GM13976 (cell line): ENCODE measurements at places on chromosomes 7 and 10.

GRCh38 chr10:16408379-16408778 lies 28.4 kb upstream of the PTER start:
- no peak for DNase-seq

DNA sequence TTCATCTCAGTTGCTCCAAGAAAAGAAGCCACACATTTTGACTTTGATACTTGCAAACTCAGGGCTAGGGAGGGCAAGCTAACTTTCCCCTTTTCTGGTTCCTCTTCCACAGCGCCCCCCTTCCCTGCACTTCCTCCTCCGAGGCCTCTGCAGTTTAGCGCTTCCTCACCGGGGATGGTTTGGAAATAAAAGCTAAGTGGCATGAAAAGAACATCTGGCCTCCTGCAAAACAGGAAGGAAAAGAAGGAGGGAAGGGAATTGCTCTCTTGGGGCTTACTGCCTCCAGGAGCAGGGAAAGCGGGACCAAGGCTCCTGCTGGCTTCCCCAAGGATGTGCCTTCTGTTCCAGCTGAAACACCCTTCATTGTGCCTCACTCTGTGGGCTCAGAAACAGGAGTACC lies 42.3 kb downstream of the PRKCQ start:
- no peak for DNase-seq

DNA sequence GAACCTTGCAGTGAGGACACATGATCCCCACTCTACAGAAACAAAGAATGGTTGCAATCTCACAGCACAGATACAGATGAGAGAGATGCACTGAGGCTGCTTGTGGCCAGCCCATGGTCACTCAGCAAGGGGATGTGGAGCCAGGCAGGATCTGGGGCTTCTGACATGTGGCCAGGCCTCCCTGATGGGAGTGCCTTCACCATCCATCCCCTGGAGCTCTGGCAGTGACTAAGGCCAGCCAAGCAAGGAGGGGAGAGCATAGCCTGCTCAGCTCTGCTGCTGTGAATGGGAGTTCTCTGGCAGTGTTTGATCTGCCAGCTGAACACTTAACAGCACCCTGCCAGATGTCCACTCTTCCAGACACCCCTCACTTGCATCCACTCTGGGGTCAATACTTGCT lies 19.8 kb downstream of the C10orf71 start:
- no peak for DNase-seq

GRCh38 chr7:137135654-137136350 lies 207.7 kb downstream of the PTN start:
- no peak for DNase-seq

GRCh38 chr10:62587011-62587410 lies 212.8 kb downstream of the ZNF365 start:
- no peak for DNase-seq

GRCh38 chr10:130190737-130191115 lies 54.5 kb downstream of the GLRX3 start:
- no peak for DNase-seq

- DNase-seq, result no peak
These were observed 9.5 kb upstream of the INTS1 start for GRCh38 chr7:1513657-1514095.

DNA sequence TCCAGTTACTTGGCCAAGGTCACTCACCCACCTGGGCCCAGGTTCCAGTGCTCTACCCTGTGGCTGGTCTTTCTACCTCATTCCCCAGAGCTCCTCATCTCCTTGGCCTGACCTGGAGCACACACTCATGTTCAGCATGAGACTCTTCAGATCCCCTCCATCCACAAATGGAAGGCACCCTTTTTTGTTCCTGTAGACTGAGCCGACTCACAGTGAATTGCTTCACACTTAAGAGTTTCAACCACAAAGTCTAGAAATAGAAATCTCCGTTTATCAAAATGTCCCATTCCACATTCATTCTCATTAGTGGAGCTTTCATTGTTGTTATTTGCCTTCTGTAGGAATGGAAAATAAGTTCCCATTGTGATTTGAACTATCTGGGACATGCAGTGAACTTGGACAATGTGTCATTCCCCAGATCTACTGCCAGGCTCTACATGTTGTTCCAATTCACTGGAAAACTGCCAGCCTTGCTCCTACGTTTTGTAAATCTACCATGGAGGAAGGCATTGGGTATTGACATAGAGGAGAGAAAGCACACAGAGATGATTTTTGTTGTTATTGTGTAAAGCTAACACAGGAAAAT lies 125.3 kb upstream of the CELF2 start:
- no peak for DNase-seq

GRCh38 chr7:139696552-139696951 lies 81.2 kb downstream of the HIPK2 start:
- peak; percentile 77 for DNase-seq

DNA sequence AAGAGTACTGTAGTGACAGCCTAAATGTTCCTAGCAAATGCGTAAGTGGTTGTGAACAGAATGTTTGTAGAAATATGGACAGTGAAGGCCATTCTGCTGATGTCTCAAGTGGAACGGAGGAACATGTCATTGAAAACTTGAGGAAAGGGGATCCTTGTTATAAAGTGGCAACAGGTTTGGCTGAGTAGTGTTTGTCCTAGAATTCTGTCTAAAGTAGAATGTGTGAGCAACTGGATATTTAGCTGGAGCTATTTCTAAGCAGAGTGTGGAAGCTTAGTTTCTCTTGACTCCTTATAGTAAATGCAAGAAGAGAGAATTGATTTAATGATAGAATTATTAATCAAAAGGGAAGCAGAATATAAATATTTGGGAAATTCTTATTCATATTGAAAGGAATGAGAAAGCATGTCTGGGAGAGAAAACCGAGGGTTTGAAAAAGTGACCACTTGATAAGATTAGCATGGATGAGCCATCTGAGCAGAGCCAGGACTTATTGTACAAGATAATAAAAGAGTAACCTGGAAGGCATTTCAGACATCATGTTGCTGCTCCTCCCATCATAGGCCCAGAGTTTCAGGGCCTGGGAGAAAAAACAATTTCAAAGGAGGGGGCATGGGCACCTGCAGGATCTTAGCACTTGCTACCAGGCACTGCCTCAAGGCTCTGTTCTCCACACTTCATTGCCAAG lies 276.1 kb downstream of the BMPER start:
- DNase-seq, result no peak

GRCh38 chr10:45580371-45581215 lies 92.0 kb downstream of the ZFAND4 start:
- DNase-seq, result peak; percentile 37

- peak; percentile 59 for DNase-seq
These were observed 30.2 kb upstream of the EZH2 start for GRCh38 chr7:148914208-148914777.

DNA sequence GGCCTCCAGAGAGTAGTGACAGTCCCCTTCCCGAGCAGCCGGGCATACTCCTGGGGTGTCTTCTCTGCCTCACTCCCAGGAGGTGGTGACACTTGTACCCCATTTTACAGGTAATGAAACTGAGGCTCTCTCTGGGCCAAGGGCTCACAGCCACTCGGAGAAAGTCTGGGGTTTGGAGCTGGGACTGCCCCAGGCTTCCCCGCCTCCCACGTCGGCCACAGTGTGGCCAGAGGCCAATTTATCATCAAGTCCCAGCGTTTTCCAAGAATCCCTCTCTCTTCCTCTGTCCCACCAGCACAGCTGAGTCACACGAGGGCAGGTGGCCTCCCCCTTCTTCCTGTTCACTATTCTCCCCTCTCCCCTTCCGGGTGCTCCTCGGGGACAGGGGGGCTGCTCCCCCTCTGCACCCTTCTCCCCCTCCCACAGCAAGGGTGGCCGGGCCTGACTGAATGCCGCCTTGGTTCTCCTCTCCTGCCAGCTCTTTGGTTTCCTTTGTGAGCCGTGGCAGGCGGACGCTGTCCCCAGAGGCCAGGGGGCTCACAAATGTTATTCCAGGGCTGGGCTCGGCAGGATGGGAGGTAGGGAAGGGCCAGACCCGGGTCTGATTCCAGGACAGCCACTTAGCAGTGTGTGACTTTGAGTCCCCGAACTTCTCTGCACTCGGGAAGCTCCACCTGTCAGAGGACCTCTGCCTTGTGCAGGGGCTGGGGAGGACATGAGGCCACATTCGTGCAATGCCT lies 17.7 kb downstream of the CLIP2 start:
- DNase-seq, result peak; percentile 71

DNA sequence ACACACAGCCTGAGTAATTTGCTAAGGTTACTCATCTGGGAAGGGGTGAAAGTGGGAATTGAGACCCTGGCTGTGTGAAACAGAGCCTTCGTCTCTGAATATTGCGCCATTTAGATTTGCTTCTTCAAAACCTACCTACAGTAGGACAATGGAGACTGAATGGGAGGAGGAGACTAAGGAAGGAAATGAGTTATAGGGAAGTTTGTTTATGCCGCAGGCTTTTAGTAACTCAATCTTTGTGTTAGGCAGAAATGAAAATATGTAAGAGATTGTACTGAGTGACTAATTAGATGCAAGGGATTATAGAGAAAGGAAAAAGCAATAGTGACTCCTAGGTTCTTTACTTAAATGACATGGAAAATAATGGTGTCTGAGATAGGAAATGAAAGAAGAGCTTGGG lies 80.2 kb downstream of the KCND2 start:
- no peak for DNase-seq

GRCh38 chr10:103929381-103929921 lies 11.5 kb upstream of the STN1 start:
- DNase-seq, result no peak

DNA sequence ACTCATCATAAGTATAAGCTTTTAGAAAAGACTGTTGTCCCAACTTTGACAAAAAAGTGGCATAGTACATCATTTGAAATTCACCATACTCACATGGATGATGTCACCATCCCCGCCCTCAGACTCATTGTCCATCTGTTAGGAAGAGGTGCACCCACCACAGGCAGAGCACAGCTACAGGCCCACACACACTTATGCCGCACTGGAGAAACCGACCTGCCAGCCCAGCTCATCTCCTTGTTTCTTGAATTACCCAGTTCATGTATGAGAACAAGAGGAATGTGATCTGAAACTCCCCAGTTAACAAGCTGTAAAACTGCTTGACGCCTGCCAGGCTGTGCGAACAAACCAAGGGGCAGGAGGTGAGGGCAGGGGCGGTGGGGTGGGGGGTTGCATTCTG lies 312.0 kb downstream of the DPP6 start:
- DNase-seq, result no peak

GRCh38 chr10:104391150-104391968 lies 37.7 kb downstream of the CFAP58 start:
- no peak for DNase-seq

GRCh38 chr7:46301677-46302076 lies 380.6 kb upstream of the IGFBP3 start:
- no peak for DNase-seq

- DNase-seq, result no peak
These were observed 11.6 kb downstream of the CHAT start for GRCh38 chr10:49625411-49625810.

DNA sequence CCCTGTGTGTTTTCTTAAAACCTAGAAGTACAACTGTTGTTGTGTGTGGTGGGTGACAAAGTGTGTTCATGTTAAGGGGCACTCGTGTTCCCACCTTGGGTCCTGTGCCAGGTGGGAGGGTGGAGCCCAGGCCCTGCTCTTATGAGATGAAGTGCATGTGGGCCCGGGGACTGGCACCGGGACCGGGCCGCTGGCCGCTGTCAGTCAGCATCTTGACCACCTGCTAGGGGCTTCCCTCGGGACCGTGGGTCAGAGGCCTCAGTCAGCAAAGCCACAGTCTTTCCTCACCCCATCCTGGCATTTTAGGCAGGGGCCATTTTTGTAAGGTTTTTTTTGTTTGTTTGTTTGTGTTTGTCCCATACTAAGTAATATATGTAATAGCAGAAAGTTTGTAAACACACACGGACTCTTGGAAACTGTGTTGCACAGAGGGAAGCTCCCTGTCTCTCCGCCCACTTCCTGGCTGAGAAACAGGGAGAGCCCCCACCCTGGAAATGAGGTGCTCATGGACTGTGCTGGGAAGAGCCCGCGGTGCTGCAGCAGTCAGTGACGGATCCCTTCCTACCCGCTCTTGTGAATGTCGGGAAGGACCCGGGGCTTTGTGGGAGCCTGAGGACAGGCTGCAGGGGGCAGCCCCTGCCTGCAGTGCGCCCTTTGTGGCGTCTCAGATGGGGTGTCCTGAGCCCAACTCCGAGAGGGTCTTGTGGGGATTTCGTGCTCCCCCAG lies 13.4 kb downstream of the AGAP3 start:
- no peak for DNase-seq

DNA sequence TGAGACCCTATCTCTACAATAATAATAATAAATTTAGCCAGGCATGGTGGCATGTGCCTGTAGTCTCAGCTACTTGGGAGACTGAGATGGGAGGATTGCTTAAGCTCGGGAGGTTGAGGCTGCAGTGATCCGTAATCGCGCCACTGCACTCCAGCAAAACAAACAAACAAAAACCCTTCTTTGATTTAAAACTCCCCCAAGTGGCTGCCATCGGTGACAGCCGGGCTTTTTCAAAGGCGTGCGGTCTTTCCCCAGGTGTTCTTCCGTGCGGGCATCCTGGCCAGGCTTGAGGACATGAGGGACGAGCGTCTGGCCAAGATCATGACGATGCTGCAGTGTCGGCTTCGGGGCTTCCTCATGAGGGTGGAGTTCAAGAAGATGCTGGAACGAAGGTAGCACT lies 1.9 kb upstream of the MYH16 start:
- no peak for DNase-seq

DNA sequence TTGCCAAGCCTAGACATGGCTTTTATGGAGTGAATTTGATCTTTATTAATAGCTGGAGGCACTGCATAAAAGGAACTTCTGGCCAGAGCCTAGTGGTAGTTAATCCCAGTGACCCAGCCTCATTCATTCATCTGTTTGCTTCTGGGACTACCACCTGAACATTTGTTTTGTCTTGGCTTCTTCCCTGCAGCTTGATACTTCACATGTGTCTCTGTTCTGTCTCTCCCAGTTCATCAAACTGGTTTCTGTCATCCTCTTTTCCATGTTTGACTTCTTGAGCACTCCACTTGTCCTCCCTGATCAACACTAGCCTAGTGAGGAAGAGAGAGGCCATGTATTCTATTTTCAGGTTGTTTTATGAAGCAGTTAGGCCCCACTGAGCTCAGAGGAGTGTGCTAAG lies 163.6 kb downstream of the NRG3 start:
- DNase-seq, result no peak

- DNase-seq, result no peak
These were observed 126.3 kb downstream of the COL26A1 start for GRCh38 chr7:101488826-101489572.
